ENCODE measurements at places on chromosomes 7 and 10. TPM values are rescaled to one million over a fixed set of nuclear protein-coding genes. Genes with fewer than 3 reads are reported as not detected.

The HOXA7 gene
- total RNA-seq = 5.0 TPM

The HYAL4 gene
- total RNA-seq = not detected

The CAMK2B gene
- 0.26 TPM for total RNA-seq

The MASTL gene
- 13.9 TPM for total RNA-seq

The SAMD9 gene
- 32.9 TPM for total RNA-seq

The FKBP14 gene
- 60.9 TPM for total RNA-seq

The CLEC5A gene
- total RNA-seq = not detected

The TYW1B gene
- total RNA-seq = 3.9 TPM

The PALD1 gene
- total RNA-seq = 1.8 TPM

The SAMD9L gene
- total RNA-seq = 30.7 TPM

The PTPRZ1 gene
- not detected for total RNA-seq

The CCL24 gene
- total RNA-seq = not detected

The TMEM130 gene
- 0.54 TPM for total RNA-seq

The SUPV3L1 gene
- total RNA-seq = 28.7 TPM

The LEP gene
- 0.11 TPM for total RNA-seq

The COL17A1 gene
- total RNA-seq = 0.13 TPM

All from articular chondrocyte of knee joint (primary cell).